ENCODE measurements at places on chromosomes 5 and 9.

DNA sequence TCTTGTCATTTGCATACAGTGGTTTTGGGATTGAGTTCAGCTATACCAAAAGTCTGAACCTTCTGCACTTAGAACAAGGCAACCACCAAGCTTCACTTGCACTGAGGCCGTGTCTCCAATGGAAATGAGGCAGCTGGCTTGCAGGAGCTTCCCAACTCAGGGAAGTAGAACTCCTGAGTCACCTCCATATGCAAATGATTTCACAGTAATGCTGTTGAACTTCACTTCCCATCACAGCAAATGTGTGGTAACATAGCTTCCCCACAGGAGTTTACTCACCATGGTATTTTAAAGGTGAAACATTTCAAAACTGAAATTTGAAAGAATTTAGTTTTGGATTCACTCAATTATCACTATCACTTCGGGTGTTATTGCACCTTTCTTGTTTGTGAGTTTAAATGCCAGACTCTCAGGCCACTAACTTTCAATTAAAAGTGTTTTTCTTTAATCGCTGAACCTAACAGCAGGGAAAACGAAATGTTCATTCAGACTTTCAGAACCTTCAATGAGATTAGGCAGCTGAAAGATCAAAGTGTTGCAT lies 9.0 kb downstream of the CD274 start:
- DNase-seq, result no peak

- no peak for DNase-seq
Measured at GRCh38 chr5:10724781-10725507, 36.1 kb downstream of the DAP start.

DNA sequence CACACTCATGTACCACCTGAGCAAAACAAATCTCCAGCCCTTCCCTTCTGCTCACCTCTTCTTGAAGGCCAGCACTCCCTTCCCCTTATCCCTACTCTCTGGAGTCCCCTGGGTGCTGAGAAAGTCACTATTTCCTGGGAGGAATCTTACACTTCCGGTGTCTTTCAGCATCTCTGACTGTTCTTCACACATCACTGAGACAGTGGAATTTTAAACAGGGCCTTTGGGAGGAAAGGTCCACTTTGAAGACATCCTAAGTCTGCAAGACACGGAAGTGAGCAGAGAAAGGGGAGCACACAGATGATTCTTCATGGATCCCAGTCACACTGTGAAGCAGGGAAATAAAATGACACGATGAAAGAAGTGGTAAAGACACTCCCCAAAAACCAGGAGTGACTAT lies 25.6 kb downstream of the FRMD3 start:
- no peak for DNase-seq

- DNase-seq, result no peak
Measured at GRCh38 chr9:1604942-1605560, 410.1 kb upstream of the SMARCA2 start.

- DNase-seq, result no peak
Measured at GRCh38 chr9:137639303-137640051, 20.7 kb downstream of the EHMT1 start.

- DNase-seq, result no peak
Measured at GRCh38 chr5:108726446-108727235, 21.1 kb upstream of the FER start.

- DNase-seq, result no peak
Measured at GRCh38 chr5:96562614-96563013, 99.6 kb upstream of the CAST start.

DNA sequence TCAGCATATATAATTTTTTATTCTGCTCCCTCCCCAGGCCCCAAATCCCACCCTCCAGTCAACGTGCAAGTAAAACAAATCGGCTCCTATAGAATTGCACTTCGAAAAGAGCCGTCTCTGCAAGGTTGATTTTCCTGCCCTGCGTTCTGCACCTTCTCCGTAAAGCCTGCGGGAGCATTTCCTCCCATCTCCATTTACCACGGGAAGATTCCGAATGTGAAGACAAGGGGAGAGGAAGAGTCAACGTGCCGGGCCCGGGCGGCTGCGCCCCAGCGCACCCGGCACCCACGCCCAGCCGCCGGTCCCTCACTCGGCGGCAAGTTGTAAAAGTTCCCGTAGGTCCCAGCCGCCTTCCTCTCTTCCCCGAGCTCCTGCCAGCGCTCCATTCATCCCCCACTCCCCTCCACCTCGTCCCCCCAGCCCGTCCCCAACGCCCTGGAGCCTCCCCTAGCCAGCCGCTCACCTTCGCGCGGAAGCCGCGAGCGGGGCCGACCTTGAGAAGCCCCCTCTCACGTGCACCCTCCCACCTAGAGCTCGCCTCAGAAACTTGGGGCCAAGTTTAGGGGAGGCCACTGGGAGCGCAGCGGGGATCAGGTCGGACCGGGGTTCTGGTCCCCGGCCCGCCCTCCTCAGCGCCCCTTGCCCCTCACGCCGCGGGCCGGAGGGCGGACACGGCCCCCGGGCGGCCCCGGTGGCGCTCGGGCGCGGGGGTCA lies 431 bp downstream of the BNC2 start:
- DNase-seq, result no peak

- DNase-seq, result no peak
Measured at GRCh38 chr5:96317945-96318344, 115.1 kb downstream of the PCSK1 start.

- DNase-seq, result no peak
Measured at GRCh38 chr9:93112116-93112863, 16.3 kb downstream of the CARD19 start.

DNA sequence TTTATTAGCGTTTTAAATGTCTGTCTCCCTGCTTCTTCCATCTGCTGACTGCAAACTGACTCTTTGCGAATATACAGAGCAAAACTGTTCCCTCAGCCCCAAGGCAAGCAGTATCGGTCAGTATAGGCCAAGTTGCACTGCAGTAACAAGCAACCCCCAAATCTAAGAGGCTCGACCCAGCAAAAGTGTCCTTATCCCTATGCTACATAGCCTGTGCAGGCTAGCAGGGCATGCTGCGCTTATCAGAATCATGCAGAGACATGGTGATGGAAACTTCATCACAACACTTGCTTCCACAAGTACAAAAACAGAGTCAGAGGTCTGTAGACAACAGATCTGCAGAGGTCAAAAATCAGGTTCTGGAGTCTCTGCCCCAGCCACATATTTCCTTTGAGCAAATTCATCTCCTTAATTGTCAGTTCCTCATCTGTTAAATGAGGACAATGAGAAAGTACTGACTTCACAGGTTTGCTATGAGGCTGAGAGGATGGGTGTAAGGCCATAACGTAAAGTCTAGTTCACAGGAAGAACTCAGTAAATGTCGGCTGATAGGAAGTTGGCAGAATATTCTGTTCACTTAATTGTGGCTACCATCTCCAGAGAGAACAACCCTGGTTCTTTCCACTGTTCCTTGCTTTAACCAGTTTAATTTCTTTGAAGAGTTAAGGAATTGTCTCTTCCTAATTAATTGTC lies 9.6 kb upstream of the IL17B start:
- no peak for DNase-seq

- DNase-seq, result no peak
Measured at GRCh38 chr9:35112257-35113020, 3.2 kb downstream of the ATOSB start.

DNA sequence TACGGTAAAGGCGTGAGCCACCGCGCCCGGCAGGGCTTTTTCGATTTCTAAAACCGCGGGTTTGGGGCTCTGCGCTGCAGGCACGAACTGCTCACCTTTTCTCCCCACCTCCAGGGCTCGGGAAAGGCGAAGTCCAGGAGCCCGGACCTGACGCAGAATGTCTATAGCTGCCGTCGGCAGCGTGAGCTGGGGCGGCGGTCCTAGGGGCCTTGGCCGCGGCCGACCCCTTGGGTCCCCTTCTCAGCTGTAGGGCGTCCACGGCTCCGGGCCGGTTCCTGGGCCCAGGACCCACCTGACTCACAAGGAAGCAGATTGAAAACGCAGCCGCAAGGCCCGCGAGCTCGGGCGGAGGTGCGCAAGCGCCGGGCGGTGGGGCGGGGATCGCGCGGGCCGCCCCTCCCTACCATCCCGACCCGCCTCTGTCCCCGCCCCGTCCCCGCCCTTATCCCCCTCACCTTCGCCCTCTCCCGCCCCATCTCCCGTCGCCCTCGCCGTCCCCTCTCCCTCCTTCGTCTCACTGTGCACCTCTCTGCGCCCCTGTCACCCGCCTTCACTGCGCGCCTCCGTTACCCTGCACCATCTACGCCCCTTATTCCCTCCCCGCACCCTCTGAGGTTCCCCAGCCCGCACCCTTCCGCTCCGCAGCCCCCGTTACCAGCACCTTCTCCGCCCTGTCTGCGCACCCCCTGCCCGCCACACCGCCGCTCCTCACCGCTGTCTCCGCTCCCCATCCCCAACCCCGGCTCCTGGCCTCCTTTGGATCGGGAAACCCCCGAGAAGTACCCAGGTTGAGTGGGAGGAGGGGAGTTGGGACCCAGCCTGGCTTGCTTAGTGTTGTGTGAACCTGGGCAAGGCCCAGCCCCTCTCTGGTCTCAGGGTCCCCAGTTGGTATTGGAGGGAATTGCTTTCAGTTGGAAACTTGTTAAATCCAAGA lies at the start of gene HDHD3:
TSS of gene HDHD3 (minus strand) at position 353 of the 934 bp plus-strand sequence. CDS start 2,632 bp downstream, outside the sequence.
- DNase-seq, result peak; percentile 64

DNA sequence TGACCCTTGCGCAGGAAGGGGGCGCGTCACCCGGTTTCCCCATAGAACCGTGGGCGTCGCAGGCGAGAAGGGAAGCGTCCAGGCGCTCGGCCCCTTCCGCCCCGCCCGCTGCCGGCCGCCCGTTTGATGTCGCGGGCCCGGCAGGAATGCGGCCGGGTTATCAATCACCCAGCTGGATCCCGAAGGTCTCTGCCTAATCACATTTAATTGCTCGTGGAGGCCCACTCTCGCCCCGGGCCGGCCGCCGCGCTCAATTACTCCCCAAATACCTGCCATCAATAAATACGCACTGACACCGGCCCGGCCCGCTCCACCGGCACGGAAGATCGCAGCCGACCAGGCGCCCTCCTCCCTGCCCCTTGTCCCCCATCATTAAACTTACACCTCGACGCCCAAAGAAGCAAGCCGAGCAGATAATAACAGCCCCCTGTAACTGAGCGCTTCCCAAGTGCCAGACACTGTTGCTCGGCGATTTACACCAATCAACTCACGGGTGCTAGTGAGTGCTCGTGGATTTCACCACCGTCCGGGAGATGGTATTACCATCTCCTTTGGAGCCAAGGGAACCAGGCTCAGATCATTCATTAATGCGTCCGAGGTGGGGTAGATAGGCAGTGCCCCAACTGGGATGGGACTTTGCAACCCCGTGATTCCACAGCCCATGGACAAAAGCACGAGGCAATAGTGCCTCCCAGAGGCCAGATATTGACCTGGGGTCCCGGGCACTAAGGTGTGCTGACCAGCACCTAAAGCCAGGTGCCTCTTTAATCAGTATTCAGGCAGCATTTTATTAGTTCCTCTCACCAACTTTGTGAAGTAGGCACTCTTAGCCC lies 11.3 kb downstream of the MSX2 start:
- DNase-seq, result no peak

DNA sequence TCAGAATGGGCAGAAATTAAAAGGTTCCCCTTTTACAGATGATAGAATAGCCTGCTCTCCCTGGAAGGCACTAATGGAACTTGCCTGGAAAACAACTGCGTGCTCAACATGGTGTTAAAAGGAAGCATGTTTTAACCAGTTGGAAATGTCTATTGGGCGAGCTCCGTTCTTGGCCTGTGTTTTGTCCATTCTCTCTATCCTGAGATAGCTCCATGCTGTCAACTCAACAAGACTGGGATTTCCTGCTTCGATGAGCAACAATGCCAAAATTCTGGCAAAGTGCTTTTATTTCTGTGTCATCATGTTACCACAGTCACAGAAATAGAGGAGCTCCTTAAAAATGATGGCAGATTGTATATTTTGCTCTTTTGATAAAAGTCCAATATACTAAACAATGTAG lies 198.3 kb downstream of the PLK2 start:
- DNase-seq, result no peak

GRCh38 chr5:88144219-88145001 lies 124.2 kb downstream of the TMEM161B start:
- DNase-seq, result no peak

- no peak for DNase-seq
Measured at GRCh38 chr5:34844106-34844505, 5.1 kb downstream of the TTC23L start.

- no peak for DNase-seq
Measured at GRCh38 chr9:76873821-76874220, 32.1 kb downstream of the PRUNE2 start.

GRCh38 chr5:112049738-112050137 lies 292.7 kb upstream of the NREP start:
- no peak for DNase-seq

DNA sequence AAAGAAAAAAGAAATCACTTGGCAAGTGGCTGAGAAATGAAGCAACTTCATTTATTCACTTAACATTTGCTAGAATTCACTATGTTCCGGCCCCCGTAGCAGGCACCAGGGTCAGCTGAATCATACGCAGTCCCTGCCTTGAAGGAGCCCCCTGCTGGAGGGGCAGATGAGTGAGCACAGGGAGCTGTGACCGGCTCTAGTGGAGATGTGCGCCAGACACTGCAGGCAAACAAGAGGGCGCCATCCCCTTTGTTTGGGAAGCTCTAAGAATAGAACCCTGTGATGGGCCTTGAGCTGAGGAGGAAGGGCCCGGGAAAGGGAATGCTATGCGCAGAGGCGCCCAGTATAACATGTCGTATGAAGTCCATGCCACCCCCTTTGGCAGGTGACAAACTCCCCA lies 20.2 kb upstream of the RPL26L1 start:
- DNase-seq, result no peak

GRCh38 chr5:17258431-17258830 lies 41.0 kb downstream of the BASP1 start:
- DNase-seq, result no peak

DNA sequence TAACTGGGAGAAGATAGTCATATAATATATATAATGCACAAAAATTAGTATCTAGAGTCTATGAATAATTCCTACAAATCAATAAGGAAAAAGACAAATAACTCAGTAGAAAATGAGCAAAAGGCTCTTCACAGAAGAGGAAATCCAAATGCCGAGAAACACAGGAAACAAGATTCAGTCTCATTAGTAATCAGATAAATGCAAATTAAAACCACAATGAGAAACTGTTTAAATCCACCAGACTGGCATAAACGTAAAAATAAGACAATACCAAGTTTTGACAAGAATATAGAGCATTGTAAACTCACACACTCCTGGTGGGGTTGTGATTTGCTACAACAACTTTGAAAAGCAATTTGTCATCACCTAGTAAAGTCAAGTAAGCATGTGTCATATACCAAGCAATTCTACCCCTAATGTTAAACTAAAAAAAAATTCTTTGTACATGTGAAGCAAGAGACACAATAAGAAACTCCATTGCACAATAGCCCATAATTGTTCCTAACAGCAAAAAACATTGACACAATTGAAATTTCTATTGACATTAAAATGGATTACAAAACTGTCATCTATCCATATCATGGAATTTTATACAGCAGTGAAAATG lies 21.0 kb upstream of the UBLCP1 start:
- DNase-seq, result no peak
